ENCODE measurements at places on chromosomes 5 and 9.

GRCh38 chr9:649128-650074, 192.1 kb upstream of the DMRT1 start:
- DNase-seq, result no peak

- no peak for DNase-seq
These were observed 252.2 kb downstream of the SYK start for GRCh38 chr9:91053824-91054223.

DNA sequence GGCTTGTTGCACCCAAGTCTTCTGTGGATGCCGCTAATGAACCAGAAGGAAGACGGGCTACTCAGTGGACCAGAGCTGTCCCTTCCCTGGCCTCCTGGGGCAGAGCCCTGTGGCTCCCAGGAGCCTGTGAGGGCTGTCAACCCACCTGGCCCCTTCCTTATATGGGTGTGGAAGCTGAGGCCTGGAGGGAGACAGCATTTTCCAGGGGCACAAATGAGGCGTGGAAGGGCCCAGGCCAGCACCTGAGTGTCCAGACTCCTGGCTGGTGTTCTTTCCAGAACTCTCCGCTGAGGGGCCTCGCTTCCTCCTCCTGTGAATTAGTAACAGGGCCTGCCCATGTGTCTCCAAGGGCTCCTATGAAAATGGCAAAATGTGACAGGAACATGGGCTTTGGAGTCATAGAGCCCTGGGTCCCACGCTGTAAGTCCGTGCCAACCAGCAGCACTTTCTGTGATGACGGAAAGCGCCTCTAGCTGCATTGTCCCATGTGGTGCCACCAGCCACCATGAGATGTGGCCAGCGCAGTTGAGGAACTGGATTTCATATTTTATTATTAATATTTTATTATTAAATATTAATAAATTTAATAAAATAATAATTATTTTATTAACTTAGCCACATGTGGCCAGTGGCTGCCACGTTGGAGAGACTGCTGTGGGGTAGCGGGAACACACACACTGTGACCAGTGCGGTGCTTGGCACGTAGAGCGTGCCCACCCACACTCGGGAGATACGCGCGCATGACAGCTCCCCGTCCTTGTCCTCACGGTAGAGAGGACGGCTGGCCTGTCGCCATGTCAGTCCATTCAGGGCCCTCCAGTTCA, 18.3 kb downstream of the LAMC3 start:
- DNase-seq, result no peak

DNA sequence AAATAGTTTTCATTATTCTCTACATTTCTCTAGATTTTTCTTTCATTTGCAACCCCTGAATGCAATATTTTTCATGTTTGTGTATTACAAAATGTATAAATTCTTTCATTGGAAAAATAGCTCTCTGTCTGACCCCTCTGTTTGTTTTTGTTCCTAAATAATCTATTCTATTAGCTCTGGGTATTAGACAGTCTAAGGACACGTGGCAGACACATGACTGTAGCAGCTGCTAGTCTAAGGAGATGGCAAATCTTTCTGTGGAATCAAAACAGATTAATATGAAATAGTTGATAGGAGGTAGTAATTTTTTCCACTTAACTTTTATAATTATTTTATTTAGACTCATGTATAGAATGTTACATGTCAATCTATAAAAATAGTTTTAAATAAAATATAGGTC, 21.4 kb upstream of the SPATA9 start:
- DNase-seq, result no peak

DNA sequence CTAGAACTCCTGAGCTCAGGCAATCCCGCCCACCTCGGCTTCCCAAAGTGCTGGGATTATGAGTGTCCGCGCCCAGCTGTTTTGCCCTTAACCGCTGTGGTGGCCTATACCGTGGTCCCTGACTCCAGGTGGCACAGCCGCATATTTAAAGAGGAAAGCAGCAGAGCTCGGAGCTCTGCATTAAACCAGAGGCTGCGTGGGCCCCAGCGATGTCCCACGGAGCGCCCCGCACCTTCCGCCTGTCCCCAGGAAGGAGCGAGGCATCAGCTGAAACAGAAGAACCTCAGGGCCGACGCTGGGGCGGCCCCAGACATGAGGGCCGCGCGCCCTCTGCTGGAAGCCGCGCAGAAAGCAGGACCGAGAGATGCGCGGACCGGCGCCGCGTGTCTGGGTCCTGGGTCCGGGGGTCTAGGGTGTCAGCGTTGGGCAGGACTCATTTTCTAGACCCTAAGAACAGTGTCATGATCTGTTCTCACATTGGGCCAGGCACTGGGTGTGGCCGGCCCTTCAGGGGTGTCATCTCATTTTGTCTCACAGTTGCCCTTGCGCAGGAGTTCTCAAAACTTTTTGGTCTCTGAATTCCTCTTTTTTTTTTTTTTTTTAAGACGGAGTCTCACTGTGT, 37.7 kb downstream of the LAMC3 start:
- DNase-seq, result peak; percentile 43

DNA sequence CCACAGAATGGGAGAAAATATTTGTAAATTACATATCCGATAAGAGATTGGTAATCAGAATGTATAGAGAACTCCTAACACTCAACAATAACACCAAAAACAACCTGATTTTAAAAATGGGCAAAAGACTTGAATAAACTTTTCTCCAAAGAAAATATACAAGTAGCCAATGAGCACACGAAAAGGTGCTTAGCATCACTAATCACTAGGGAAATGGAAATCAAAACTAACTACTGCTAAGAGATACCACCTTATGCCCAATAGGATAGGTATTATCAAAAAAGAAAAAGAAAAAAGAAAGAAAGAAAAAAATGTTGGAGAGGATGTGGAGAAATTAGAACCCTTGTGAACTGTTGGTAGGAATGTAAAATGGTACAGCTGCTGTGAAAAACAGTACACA, 212.1 kb downstream of the TLR4 start:
- no peak for DNase-seq

DNA sequence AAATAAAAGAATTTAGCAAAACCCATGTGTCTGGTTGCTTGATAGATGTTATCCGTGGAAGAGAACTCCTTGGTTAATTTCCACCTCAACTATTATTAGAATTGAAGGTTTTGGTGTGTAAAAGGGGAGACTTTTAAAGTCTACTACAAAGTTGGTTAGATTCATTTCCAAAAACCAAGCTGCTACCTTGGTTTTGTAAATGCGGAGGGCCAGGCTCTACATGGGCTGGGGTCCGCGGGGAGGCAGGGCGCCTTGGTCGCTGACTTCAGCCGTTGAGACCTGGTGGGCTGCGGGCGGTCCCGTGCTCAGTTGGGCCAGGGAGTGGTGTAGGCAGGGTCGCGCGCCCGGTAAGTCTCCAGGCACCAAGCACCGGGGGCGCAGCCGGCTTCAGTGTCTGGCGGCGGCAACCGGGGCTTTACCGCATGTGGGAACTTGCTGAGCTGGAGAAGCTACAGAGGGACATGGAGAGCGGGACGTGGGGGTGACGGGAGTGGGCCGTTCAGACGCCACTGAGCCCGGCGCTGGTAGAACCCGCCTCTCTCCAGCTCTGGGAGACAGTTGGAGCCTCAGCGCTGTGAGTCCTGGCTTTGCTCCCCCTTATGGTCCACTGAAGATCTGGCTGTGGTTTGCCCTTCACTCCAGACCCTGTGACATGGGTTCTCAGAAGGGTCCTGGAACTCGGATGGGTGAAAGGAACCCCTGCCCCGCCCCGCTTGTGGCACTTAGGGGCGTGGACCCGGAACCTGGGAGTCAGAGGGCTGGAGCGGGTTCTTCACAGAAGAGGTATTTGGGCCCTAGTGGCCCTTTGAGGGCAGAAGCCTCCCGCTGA, 11.8 kb downstream of the NR2F1 start:
- DNase-seq, result no peak

DNA sequence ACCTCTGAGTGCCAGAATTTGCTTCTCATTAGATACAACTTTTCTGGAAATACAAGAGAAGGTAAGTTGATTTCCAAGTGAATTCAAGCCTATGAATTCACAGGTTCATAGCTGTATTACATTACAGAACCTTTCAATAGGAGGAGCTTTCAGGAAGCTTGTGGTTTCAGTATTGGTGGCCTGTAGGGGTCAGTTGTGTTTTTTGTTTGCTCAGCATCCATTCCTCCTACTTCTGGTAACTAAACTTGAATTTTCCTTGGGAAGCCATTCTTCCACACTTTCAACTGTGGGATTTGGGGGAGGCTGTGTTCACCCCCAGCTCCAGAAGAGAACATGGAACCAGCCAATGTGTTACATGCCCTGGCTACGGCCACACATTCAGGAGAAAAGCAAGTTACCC, 5.6 kb upstream of the CYSTM1 start:
- DNase-seq, result no peak

DNA sequence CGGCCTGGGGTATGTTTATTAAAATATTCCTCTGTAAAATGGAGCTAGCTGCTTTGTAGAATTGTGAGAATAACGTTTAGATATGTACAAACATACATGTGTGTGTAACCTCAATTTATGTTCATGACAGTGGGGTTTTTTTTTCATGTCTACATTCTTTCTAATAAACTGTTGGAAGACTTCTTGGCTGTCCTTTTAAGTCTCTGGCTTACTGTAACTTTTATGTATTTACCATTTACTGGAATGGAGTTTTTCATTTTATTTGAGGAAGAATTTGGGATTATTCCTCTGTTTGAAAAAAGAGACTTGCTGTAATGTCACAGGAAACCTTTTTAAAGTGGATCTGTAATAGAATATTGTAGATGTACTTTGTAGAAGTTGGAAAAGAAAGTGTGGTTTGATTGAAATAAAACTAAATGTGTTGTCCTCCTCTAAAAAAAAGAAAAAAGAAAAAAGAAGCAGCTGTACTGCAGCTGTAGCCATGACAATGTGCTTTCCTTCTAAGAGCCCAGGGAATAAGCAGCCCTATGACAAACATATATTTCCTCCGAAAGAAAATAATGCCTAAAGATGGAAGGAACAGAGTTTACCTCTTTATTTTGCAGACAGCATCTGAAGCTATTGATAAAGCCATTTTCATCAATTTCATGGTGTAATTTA, 71.2 kb upstream of the FREM1 start:
- DNase-seq, result no peak

- no peak for DNase-seq
These were observed 35.7 kb upstream of the NTNG2 start for GRCh38 chr9:132125944-132126679.

DNA sequence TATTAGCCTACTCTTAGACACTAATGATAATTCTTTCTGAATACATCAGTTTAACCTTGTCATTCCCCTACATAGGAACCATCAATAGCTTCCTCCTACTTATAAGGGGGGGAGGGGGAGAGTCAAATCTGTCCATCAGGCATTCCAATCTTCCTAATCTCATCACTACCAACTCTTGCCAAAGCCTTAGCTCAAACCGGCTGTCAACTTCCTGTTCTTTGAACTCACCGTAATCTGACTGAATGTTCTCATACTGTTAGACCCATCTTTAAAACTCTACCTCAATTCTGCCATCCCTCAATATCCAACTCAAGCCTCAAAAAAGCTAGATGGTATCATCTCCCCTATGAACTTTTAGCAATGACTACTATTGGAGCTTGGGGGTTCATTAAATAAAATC, 41.9 kb upstream of the RNF38 start:
- DNase-seq, result no peak

DNA sequence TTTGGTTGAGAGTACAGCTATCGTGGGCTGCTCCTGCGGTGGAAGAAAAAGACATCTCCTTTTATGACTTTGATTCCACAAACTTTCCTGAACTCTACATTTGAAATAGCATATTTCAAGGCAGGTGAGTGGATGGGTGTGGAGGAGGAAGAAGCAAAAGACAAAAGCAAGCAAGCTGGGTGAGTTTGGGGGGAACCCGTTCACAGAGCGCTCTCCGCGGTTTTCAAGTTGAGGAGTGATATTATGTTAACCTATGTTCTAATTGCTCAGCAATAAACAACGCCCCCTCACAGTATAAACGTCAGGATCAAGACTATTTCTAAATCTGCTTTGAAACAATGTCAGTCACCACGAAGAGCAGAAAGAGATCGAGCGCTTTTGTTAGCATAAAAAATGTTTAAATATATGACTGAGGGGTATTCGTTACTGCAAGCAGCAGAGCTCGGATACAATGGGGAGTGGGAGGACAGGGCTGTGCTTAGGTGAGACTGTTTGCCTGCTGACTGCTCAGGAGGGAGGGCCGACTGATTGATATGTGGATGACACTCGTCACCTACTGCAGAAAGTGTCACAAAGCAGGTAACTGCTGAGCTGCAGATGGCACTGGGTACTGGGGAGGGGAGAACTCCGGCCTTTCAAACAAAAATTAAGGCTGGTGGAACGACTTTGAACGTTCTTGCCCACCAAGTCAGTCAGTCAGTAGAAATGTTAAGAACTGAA, 236.5 kb downstream of the DRD1 start:
- no peak for DNase-seq

GRCh38 chr5:39140558-39141168, 66.5 kb upstream of the RICTOR start:
- DNase-seq, result no peak

- DNase-seq, result no peak
These were observed 666.4 kb upstream of the ZNF608 start for GRCh38 chr5:125412561-125413495.

DNA sequence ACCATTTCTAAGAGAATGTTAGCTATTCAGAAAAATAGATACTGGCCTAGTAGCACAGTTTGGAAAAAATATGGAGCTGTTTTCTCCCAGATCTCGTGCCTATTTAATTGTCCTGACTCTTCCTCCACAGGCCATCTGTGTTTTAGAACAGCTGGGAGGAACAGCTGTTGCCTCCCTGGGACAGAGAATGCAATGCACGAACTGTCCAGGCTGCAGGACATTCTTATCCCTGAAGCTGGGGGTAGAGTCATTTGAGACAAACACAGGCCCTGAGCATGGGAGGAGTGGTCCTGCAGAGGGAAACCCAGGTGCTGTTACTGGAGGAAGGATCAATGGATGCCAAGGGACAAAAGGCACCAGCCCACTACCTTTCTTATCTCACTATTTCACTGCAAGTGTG, 20.9 kb upstream of the SPARC start:
- no peak for DNase-seq

DNA sequence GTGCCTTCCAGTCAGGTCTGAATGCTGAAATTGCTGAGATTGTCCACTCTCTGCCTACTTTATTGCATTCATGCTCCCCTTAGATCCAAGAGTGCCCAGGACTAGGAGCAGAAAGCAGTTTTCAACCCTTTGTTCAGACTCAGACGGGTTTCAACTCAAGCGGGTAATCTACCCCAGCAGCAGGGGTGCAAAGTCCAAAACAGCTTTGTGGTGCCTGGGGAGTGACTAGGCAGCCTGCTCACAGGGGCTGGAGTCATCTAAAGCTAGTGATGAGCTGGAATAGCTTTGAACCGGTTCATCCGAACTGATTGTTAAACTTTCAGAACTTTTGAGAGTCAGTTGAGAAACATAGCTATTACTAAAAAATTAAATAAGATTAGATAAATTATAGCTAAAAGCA, 71.0 kb upstream of the IQGAP2 start:
- no peak for DNase-seq

- no peak for DNase-seq
These were observed 11.7 kb downstream of the EXD3 start for GRCh38 chr9:137411260-137411644.
